ENCODE measurements at places on chromosomes 16 and 17.

GRCh38 chr16:11583166-11583565, 3.6 kb downstream of the LITAF start:
- no peak for DNase-seq

- DNase-seq, result no peak
Measured at GRCh38 chr16:66091471-66091891, 275.0 kb upstream of the CDH5 start.

DNA sequence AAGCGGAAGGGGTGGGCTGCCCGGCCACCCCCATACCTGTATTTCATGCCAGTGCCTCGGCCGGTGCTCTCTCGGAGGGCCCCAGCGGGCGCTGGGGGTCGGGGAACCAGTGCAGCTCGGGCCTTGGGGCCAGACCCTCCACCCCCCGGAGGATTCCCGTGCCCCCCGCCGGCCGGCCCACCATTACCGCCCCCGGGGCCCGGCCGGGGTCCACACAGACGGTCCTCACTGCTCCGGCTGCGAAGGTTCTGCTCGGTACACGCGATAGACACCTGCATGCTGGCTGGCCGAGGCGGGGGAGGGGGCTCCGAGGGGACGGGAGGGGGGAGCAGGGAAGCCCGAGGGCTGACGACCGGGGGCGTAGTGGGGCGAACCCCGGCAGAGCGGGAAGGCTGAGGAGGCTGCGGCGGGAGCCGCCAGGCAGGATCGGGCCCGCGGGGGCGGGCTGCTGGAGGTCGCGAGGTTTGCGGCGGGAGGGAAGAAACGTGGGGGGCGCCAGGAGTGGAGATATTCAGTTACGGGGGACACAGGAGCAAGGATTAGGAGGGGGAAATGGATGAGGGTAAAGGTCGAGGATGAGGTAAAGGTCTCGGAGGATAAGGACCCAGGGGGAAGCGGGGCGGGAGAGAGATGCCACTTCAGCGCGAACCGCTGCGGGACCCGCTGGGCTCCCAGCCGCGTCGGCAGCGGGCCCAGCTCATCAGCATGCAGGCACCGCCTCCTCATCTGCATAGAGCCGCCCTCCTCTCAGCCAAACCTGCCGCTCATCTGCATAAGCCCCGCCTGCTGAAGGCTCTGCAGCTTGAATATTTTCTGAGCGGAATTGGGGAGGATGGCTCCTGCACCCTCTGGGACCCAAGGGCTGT, at the start of gene KCNAB3:
KCNAB3 (minus strand) TSS at position 699 of the 866 bp plus-strand sequence; CDS start at position 278, 421 bp downstream.
- no peak for DNase-seq

- DNase-seq, result no peak
Measured at GRCh38 chr16:83928341-83929055, 24.5 kb upstream of the OSGIN1 start.

- DNase-seq, result no peak
Measured at GRCh38 chr17:81238490-81238814, 403 bp downstream of the TEPSIN start.

- no peak for DNase-seq
Measured at GRCh38 chr16:11291091-11291703, 10.1 kb upstream of the PRM1 start.

- no peak for DNase-seq
Measured at GRCh38 chr17:1810450-1811103, 19.1 kb downstream of the SMYD4 start.

DNA sequence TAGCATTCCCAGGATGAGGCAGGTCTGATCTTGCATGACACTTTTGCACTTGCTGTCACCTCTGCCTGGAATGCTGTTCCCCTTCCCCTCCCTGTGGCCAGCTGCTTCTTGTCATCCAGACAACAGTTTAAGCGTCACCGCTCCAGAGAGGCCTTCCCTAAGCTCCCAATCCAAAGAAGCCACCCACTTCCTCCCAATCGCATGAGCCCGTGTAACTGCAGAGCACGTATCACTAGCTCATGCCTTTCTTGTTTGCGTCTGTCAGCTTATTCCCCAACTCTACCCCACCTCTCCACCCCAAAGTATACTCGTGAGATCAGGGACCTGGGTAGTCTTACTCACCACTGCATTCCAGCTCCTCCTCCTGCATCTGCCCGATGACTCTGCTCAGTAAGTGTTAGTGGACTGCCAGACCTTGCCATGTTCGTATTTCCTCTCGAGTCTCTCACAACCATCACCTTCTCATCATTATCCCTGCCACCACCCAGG, 92.8 kb downstream of the GAS7 start:
- DNase-seq, result no peak

DNA sequence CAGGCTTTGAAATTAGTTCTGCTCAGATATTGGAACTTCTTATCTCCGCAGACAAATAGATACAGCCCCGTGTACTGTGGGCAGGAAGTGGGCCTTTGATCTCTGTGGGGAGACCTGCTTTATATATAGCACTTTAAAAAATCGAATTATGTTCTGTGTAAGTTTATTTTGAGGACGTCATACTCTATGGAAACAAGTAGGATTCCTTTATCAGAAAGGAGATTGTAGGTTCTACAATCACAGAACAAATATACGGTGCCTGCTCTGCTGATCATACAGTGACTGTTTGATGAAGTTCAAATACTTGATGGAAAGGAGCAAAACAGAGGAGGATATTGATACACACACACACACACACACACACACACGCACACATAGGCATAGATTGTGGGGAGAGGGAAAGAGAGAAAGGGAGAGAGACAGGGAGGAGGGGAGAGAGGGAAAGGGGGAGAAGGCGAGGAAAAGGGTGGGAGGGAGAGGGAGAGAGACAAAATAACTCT, 14.7 kb upstream of the TMEM220 start:
- DNase-seq, result no peak

DNA sequence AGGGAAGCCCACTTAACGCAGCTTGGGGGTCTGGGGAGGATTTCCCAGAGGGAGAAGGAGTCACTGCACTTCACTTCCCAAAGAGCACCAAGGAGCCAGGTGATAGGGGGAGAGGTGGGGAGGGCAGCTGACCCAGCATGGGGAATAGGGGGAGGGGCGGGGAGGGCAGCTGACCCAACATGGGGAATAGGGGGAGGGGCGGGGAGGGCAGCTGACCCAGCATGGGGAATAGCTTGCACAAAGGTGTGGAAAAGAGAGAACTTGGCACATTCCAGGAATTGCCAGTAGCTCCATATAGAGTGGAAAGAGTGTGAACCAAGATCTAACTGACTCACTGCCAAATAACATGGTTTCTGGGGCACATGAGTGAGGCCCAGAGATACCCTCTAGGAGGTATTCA, 110.3 kb downstream of the CCT6B start:
- DNase-seq, result no peak

DNA sequence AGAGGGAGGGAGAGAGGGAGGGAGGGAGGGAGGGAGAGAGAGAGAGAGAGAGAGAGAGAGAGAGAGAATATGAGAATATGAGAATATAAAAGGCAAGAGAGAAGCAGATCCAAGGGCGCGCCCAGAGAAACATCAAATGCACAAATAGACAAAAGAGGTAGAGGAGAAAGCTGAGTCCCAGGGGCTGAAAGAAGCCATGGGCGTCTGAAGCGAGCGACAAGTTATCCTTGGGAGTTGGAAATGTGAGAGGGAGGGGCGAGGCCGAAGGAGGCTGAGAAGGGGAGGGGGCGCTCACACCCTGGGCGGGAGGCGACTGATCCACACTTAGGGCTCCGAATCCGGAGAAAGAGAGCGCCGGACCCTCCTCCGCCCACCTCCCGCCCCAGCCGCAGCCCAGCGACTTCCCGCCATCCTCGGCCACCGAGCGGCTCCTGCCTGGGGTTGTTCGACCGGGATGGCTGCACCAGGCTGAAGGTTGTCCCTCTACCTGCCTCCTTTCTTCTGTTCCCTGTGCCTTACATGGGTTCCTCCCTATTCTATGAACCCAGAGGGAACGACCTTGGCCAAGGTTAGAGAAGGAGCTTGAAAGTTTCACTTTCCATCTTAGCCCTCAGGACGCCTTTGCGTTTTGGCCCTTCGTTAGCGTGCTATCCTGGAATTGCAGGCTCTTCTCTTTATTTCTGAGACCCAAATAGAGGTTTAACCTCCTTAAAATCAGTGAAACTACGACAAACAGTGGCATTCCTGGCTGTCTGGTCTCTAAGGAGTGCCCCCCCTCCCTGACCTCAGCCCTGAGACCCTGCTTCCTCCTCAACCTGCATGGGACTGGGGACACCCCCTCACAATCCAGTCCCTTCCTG, 21.2 kb upstream of the HOXB9 start:
- no peak for DNase-seq

GRCh38 chr17:64155129-64155528, 25.2 kb upstream of the ERN1 start:
- DNase-seq, result no peak

Data from stimulated activated CD8-positive, alpha-beta memory T cell treated with anti-CD3 and anti-CD28 coated beads, Interleukin-4, amount 100 ng/mL, for 4 hours (primary cell).